ENCODE measurements at places on chromosomes 2 and 18.
A peak's percentile ranks its signal among the peaks of the same experiment; 100 is the strongest.

DNA sequence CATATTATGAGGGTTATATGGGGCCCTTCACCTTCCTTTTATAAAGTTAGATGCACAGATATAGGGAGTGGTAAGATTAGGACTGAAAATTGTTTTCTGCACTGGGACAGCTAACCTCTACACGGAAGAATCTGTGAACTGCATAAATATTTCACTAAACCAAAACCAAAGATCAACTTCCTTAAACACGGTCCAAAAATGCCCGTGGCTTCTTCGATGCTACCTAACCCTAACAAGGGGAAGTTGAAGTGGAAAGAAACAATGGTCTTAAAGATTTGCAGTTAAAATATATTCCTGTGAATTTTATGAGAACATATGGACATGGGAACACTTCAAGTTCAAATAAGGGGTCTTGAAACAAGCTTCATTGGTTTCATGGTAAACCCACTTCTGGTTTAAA is 33.3 kb upstream of the PAX3 start:
- DNase-seq: no peak

DNA sequence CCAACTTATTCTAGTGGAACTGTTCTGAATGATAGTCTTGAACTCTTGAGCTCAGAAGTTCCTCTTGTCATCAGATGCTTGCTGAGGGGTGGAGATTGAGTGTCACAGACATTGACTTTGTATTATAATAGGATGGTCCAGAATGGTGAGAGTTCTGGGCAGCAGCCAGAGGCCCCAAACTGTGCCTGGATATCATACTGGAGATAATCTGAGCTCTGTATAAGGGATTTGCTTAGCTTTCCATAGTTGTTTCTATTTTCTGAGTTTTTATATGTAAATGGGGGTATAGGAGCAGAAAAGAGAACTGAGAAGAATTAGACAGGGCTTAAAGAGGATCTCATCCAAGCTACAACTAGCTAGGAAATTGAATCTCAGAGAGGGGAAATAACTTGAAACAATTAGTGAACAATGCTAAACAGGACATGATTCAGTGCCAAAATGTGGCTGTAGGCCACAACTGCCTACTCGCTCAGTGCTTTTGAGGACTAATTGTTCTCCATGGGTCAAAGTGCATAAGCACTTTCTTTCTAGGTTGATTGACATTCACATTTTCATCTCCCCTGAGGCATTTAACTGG is 10.1 kb upstream of the LCLAT1 start:
- DNase-seq: no peak

DNA sequence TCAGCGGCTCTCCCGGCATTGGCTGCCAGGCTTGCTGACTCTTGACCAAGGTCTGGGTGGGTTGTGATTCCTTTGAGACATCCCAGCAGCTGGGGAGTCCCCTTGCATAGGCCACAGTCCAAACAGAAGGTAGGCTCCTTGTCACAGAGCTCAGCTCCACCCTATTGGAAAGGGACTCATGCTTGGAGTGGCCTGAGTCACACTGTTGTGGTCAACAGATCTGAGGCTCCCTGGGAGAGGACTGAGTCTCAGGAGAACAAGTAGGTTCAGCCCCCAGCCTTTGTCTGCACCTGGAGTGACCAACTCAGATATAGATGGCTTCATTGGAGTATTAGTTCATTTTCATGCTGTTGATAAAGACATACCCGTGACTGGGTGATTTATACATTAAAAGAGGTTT is 32.1 kb upstream of the SH3BP4 start:
- peak; percentile 84 for DNase-seq

- peak; percentile 29 for DNase-seq
Measured at GRCh38 chr2:225998653-225999052, 599.1 kb downstream of the NYAP2 start.

GRCh38 chr2:138548796-138549195 is 47.2 kb downstream of the SPOPL start:
- no peak for DNase-seq

DNA sequence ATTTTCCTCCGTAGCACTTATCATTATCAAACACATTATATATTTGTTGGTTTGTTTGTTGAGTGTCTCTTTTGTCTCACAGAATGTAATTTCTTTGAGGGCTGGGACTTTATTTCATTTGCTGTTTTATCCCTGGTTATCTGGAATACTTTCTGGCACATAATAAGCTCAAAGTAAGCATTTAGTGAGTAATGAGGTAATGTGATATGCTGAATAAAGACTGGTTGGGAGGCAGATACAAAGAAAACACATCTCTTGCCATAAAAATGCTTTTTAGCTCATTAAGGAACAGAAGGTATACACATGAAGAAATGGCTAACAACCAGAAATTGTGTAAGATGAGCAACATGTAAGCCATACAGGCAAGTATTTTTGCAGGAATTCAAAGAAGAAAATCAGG is 1411.8 kb downstream of the LRP1B start:
- no peak for DNase-seq

DNA sequence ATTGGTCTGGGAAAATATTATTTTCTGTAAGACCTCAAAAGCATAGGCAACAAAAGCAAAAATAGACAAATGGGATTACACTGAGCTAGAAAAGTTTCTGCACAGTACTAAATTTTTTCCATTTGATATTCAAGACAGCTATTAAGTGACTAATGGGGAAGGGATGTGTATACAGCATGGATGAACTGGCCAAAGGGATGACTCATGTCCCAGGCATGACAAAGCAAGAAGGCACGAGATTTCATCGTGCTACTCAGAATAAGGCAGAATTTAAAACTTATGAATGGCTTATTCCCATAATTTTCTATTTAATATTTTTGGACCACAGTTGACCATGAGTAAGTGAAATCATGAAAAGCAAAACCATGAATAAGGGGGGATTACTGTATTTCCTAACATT is 1250.1 kb upstream of the GYPC start:
- DNase-seq: peak; percentile 85

- DNase-seq: no peak
Measured at GRCh38 chr2:135636982-135637381, 104.7 kb upstream of the UBXN4 start.

GRCh38 chr18:72840109-72840508 is 27.7 kb downstream of the NETO1 start:
- DNase-seq: no peak

GRCh38 chr2:12720278-12720620 is 3.5 kb downstream of the TRIB2 start:
- DNase-seq: no peak

DNA sequence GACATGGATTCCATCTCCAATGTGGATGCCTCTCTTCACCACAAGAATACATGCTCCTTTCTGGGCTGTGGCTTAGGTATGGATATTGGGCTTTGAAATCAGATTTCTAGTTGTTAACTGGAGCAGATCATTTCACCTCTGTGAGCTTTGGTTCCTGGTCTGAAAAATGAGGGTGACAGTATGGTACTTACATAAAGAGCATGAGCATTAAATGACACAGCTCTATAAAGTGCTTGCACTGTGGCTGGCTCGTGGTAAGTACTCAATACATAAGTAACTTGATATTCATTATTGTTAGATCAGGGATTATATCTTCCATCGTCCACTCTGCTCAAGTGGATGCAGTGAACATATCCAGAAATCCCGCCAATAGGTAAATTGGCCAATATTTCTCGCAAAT is 33.4 kb downstream of the ARHGAP25 start:
- DNase-seq: no peak

DNA sequence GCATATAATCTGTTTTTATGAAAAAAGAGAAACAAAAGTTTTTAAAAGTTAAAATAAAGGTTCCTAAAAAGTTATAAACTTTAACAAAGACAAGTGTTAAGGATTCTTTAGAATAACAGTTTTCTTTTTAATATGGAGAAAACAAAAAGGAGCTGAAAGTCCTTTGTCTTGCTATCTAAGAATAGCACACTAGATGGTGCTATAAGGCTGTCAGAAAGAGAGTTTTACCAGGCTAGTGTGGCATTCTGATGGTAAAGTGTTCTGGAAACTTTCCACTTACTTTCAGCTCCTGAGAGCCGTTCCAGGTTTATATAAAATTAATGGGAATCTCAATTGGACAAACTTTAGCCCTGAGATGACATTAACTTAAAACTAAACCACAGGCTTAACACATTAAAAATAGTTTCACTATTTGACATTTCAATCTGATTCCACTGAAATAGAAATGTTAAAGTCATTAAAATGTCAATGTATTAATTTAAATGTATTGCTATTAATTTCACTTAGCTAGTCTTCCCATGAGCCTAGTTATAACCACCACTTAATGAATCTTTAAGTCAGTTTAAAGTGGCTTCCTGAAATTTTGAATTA is 3.7 kb downstream of the FBXO48 start:
- peak; percentile 50 for DNase-seq

DNA sequence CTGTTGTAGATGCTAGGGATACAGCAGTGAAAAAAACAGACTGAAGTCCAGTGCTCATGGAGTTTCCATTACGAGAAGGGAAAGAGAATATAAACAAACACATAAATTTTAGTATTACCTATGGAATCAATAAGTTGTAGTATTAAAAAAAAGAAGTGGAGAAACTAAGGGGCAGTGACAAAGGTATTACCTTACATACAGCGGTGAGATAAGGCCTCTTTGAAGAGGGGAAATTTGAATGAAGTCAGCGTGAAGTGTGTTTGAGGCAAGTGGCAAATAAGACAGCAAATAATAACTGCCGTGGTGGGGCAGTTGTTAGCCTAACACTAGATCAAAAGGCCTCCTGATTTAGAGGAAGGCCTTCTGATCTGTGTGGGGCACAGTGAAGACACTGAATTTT is 57.9 kb downstream of the TLK1 start:
- DNase-seq: no peak

DNA sequence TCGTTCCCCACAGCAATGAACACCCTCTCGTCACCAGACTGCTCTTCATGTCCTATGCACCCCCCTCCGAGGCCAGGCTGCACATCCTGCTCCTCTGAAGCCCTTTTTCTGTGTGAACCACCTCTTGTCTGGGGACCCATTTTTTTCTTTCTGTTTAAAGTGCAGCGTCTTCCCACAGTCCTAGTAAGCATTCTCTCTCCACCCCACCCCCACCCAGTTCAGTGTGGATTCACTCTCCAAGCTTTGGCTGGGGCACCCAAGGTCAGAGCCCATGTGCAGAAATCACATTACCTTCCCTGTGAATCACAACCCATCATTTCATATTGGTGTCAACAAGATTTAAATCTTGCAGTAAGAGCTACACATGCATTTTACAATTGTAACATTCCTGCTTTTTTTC is 26.4 kb upstream of the PKDCC start:
- DNase-seq: no peak

DNA sequence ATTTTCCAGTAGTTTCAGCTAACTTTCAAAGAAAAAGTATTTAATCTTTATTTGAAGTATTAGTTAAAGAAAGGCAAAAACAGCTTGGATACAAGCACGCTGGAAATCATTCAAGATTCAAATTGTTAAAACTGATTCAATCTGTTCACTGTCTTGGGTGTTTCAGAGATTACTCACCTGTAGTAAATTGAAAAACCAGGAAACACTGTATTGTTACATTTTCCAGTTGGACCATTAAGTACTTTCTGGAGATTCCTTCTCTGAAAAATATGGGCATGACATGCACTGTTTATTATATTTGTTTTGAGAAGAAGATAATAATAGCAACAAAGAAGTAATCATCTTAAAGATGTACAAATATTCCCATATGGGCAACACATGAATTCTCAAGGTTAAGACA is 196.1 kb downstream of the UBE2E3 start:
- DNase-seq: no peak

GRCh38 chr2:100818606-100819369 is 1.2 kb upstream of the NPAS2 start:
- no peak for DNase-seq

DNA sequence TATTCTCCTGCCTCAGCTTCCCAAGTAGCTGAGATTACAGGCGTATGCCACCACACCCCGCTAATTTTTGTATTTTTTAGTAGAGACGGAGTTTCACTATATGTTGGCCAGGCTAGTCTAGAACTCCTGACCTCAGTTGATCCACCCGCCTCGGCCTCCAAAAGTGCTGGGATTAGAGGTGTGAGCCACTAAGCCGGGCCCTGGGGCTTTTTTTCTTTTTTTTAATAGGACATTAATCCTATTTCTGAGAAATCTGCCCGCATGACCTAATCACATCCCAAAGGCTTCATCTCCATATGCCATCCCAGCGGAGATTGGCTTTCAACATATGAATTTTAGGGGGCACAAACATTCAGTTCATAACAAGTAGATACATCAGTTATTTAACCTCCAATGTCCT is 128.6 kb downstream of the CNTNAP5 start:
- DNase-seq: no peak

GRCh38 chr2:44964752-44965236 is 23.3 kb downstream of the SIX3 start:
- no peak for DNase-seq

DNA sequence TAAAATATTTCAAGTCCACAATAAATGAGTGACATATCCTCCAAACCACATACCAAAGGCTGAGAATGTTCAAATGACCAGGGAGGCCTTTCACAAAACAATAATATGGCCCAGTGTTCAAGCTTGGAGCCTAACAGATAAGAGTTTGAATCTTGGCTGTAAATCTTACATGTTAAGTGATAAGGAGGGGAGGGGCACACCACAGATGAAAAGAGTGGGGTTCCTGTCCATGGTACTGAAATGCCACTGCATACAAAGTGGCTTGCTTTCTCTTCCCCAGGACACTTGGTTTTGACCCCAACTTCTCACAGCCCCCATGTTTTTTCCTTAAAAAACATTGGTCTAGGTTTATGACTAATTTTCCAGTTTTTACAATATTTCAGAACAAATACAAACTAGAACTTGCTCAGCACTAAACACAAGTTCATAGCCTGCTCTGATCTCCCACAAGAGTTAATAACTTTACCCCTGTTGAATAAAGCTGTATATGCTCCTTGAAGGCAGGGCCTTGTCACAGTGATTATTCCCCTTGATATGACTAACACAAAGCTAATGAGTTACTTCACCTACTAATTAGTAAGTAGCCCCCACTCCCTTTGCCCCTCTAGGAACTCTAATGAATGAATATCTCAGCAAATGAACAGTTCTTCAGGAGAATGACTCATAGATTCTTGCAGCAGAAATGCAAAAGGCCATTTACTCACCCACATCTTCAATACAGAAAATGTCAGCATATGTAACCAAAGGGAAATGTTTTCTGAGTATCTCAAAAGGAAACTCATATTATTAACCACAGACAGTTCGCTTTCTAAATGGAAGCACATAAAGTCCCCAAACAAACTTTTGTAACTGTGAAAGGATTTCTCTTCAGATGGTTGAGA is 142.2 kb downstream of the SATB2 start:
- no peak for DNase-seq

GRCh38 chr2:240461471-240462072 is 26.1 kb downstream of the GPC1 start:
- no peak for DNase-seq

- DNase-seq: no peak
Measured at GRCh38 chr2:240428245-240428644, 7.2 kb upstream of the GPC1 start.

- no peak for DNase-seq
Measured at GRCh38 chr2:158760887-158761286, 34.2 kb upstream of the DAPL1 start.

Data from RCC 7860 (cell line).